Stimulated activated CD8-positive, alpha-beta memory T cell treated with anti-CD3 and anti-CD28 coated beads, Interleukin-15, amount 100 ng/mL, for 48 hours (primary cell): ENCODE measurements at places on chromosomes 2 and 18.

- no peak for DNase-seq
These were observed 102.8 kb upstream of the FZD7 start for GRCh38 chr2:201930831-201931230.

DNA sequence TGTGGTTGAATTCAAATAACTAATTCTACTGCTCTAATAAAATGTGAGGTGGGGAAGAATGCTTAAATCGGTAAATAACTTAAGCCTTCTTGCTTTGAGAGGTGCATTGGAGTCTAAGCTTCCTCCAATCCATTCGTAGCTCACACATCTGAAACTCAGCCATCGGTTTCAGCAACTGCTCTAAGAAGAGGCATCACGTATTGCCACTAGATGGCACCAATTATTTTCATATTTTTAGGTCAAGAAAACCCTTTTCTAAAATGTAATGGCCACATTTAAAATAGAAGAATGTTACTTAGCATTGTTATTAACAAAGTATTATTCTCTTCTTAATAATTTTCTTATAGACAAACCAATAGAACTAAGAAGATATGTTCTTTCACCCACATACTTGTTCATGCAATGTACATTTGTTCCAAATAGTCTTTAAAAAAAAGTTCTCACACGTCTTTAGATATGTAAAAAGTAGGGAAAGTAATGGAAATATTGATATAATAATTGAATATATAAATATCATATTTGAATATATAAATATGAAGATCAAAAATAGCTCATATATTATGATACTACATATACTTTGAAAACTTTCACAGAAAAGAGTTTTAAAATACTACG, 229.8 kb downstream of the CCDC178 start:
- no peak for DNase-seq

DNA sequence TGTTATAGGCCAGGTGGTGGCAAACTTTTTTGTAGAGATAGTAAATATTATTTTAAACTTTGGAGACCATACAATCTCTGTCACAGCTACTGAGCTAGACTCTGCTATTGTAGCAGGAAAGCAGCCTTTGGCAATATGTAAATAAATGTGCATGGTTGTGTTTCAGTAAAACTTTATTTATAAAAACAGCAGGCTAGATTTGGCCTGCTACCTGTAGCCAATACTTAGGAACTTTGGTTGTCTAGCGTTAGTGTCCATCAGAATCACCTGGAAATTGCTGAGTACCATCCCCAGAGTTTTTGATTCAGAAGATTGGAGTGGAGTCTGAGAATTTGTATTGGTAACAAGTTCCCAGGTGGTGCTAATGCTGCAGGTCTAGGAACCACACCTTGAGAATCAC, 23.8 kb upstream of the TNFRSF11A start:
- no peak for DNase-seq

- DNase-seq = no peak
These were observed 272.7 kb upstream of the DOK6 start for GRCh38 chr18:69127873-69128500.

GRCh38 chr2:40367652-40368051, 84.2 kb downstream of the SLC8A1 start:
- no peak for DNase-seq

DNA sequence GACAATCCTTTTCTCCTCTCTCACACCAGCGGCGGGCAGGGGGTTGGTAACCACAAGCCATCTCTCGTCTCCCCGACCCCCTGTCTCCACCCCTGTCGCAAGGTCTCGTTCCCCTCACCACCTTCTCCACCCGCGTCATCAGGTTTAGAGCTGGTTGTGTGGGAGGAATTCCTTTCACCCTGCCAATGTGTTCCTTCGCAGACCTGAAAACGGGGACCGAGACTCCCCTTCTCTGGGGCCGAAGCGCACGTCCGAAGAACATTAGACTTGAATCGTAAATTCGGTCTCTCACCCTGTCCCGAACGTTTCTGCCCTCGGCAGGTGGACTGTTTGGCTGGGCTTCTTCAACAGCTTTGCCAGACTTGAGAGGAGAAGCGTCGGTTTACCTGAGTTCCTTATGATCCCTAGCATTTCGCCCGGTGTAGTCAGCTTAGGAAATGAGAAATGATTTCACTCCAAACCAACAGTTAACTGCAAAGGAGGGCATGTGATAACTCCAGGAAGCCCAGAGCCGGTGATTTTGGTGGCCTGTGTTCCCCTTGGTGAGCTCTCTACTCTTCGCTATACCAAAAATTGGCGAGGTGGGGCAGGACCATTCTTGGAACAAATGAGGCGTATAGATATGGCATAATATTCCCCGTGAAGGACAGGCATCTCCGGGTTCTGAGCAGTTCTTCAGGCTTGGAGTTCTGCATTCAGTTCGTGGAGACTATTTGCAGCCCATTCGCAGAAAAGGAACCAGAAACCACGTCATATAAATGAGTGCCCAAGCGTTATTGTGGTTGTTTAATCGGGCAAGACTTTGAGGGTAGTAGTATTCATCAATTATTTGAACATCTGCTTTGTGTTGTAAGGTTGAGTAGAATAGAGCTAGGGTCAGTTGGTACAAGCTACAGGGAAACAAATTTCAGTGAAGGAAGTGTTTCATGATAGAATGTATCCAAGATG, 694 bp downstream of the CFAP36 start:
- peak; percentile 21 for DNase-seq
